AG04450 (cell line): ENCODE measurements at places on chromosomes 1 and 21.

DNA sequence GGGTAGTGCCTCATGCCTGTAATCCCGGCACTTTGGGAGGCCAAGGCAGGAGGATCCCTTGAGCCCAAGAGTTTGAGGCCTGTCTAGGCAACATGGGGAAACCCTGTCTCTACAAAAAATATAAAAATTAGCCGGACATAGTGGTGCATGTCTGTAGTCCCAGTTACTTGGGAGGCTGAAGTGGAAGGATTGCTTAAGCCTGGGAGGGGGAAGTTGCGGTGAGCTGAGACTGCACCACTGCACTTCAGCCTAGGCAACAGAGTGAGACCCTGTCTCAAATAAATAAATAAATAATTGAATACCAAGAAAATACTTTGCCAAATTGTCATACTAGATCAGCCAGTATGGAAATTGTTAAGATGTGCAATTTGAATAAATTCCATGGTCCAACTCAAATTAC lies 5.9 kb upstream of the RBBP5 start:
- DNase-seq, result no peak

DNA sequence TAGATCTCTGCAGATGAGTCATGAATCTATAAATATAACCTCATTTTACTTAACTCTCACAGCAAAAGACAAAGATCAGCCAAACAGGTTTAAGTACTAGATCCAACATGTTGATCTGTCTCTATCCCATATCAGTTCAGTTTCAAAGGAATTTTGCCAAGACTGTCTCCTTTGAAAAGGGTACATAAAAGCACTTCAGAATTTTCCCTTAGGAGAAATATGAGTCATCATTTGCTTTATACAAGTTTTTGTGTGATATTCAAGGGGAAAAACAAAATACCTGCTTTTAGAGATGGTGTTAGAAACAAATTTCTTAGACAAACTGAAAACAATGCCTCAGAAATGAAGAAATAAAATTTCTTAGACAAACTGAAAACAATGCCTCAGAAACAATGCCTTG lies 73.5 kb upstream of the LRRC7 start:
- DNase-seq, result no peak

GRCh38 chr21:18677632-18678031 lies 274.0 kb upstream of the TMPRSS15 start:
- no peak for DNase-seq

GRCh38 chr1:232278925-232279324 lies 351.0 kb downstream of the SIPA1L2 start:
- no peak for DNase-seq

DNA sequence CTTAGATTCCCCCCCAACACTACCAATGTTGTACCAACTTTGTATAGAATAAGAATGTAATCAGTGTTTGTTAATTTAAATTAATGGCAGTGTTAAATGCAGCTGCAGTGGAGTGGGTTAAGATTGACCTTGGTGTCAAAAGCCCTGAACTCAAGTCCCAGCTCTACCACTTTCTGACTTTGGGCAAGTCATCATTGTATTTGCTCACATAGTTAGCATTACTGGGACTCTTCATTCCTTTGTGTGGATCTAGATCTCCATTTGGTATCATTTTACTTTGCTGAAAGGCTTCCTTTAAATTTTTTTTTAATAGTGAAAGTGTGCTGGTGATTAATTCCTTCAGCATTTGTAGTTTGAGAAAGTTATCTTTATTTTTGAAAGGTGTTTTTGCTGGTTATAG lies 22.2 kb upstream of the PHGDH start:
- no peak for DNase-seq

- no peak for DNase-seq
Observed at GRCh38 chr1:65985393-65986066, 192.8 kb downstream of the PDE4B start.

DNA sequence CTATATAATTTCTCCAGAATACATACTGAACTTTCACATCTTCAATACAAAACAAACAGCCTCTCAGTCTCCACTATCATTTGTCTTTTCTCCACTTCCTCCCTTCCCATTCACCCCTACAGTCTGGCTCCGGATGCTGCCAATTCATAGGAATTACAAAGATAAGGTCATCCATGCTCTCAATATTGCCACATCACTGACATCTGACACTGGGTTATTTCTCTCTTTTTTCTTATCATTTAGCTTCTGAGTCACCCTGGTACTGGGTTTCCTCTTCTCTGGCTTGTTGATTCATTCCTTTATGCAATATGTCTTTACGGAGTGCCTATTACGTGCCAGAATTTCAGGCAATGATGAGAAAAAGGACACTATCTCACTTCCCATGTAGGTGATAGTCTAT lies 3.1 kb upstream of the SH3BP5L start:
- DNase-seq, result no peak

GRCh38 chr1:244804841-244805240 lies 30.6 kb upstream of the COX20 start:
- no peak for DNase-seq

GRCh38 chr1:59089036-59089798 lies 207.7 kb upstream of the FGGY start:
- DNase-seq, result no peak

DNA sequence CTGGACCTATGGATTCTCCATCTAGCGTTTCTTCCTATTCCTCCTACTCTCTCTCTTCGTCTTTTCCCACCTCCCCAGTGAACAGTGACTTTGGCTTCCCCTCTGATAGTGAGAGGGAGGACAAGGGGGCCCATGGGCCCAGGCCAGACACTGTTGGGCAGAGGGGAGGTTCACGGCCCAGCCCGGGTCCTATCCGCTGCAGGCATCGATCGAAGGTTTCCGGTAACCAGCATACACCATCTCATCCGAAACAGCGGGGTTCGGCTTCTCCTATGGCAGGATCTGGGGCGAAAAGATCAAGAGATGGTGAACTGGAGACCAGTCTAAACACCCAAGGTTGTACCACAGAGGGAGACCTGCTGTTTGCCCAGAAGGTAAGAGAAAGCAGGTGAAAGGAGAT lies 906 bp downstream of the CIART start:
- no peak for DNase-seq

DNA sequence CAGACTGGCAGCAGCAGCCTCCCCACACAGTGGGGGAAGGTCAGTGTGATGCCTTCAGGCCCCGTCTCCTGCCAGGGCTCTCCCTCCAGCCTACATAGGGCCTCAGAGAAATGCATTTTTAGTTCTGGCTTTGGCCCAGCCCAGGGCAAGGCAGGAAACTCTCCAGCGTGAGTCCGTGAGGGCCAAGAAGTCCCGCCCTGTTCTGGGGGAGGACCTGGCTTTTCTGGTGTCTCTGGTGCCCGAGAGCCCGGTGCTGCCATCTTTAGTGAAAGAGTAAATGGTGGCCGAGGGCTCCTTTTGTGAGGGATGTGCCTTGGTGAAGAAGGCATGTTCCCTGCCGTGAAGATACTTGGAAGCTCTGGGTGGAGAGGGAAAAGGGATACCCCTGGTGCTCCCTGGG lies 14.8 kb upstream of the DIP2A start:
- DNase-seq, result no peak

GRCh38 chr1:44485934-44486460 lies 80.9 kb downstream of the RNF220 start:
- DNase-seq, result no peak

DNA sequence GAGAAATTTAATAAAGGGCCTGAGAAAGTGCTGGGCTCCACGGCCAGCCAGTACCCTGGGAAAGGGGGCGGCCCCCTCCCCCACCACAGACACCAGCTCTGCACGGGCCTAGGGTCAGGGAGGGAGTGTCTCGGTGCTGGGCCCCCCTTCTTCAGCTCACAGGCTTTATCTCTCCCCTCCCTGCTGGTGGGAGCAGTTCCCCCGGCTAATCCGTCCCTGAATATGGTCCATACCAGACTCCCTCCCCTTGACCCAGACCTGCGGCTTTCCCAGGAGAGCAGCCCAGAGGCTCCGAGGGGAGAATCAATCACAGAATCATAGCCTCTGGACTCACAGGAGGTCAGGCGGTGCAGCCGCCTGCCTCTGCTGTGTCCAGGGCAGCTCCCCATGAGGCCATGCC lies 26.0 kb upstream of the RSPO1 start:
- no peak for DNase-seq
